ENCODE measurements at places on chromosomes 2 and 18.
A peak's percentile ranks its signal among the peaks of the same experiment; 100 is the strongest.

DNA sequence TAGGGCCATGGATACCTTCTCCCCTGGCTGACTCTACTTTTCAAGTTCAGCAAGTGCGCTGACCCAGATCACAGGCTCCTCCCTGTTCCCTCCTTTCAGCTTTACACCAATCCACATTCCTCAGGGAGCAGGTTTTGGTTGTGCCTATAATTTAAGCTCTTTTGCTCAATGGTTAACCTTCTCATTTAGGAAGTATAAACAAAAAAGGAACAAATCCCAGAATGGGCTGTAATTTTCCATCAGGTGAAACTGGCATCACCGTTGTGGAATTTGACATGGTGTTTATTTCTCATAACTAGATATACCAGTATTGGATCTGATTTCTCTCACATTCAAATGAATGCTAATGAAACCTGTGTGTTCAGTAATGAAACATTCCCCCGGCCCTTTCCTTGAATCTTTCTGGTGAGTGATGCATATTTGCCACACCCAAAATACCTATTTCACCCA, 13.6 kb downstream of the STRN start:
- DNase-seq = no peak

GRCh38 chr18:36411745-36412168, 114.2 kb downstream of the FHOD3 start:
- DNase-seq = peak; percentile 39

GRCh38 chr18:49935215-49935614, 121.9 kb upstream of the ACAA2 start:
- DNase-seq = no peak

DNA sequence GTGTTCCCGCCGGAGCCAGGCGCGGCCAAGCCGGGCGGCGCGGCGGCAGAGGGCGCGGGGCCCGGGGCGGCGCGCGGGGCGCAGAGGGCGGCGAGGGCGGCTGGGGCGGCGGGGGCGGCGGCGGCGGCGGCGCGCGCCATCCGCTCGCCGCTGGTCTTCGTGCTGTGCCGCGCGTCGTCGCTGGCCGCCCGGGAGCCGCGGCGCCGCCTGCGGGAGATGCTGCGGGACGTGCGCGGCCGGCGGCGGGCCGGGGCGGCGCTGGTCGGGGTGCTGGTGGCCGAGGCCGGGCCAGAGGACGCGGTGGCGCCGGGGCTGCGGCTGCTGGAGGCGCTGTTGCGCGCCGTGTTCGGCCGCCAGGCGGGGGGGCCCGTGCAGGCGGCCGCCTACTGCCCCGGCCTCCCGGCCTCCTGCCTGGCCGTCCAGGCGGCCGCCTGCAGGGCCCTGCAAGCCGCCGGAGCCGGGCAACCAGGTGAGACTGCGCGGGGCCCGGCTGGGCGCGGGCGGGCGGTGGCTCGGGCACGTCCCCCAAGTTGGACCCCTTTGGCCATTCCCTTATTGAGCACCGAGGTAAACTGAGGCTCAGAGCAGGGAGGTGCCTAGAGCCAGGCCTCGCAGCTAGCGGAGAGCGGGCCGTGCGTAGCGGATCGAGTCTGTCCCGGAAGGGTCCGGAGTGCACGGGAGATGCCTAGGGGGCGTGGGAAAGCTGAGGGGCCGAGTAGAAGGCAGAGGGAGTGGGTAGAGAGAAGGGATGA, 584 bp downstream of the C2orf72 start:
- no peak for DNase-seq
